Trophoblast cell (in vitro differentiated cells and primary cell): ENCODE measurements at places on chromosomes 12 and 14.
A peak's percentile ranks its signal among the peaks of the same experiment; 100 is the strongest.

DNA sequence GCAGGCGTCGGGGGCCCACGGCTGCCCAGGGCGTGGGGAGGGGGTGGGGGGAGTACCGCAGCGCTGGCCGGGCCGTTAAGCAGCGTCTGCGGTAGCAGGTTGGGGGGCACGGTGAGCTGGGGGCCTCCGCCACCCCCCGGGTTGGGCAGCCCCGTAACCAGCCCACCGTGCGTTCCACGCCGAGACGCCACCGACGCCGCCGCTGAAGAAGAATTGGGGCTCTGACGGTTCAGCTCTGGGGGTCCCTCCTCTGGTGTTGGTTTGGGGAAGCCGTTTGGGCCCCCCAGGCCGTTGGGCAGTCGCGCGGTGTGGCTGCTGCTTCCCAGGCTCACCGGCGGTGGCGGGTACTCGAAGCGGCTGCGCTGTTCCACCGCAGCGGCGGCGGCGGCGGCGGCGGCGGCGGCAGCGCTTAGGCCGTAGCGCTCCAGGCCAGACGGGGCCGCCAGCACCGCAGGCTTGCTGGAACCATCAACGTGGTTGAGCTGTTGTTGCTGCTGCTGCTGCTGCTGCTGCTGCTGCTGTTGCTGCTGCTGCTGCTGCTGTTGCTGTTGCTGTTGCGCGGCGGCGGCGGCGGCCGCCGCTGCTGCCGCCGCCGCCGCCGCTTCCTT, 1.5 kb downstream of the IRF2BPL start:
- peak; percentile 63 for DNase-seq

GRCh38 chr12:113609692-113610469, 138.2 kb upstream of the LHX5 start:
- no peak for DNase-seq

DNA sequence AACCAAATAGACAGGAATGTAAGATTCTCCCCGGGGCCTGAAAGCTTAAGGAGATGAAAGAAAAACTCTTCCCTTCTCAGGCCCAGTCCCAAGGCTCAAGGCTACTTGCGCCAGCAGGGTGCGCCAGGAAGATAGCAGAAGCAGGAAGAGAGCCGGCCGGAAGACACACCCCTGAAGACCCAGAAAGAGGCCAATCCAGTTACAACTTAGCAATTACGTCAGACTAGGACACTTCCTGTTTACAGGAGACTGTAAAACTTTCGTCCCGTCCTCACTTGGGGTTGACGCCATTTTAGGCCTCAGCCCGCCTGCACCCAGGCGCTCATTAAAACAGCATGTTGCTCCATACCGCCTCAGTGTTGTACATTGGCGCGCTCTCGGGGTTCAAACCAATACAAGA, 9.4 kb downstream of the COX16 start:
- no peak for DNase-seq

- DNase-seq = no peak
These were observed 32.8 kb downstream of the TBC1D15 start for GRCh38 chr12:71872401-71872800.

DNA sequence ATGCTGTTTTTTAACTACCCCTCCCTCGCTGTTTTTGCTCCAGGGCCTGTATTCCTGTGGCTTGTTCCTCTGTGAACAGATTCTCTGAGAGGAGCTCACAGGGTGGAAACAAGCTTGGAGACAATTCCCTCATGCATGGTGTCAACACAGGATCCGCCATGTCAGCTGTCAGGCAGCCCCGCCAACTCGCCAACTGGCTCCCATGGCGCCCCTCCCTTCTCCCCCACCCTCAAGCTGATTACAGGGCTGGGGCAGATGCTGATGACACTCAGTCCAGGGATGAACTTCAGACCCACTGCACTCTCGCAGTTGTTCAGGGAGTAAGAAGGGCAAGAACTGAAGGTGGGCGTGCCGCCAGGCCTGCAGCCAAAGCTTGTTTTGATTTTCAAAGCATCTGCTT, 229.9 kb downstream of the NTF3 start:
- no peak for DNase-seq

GRCh38 chr14:73764406-73765280, 50.5 kb upstream of the PNMA1 start:
- DNase-seq = no peak
